ENCODE measurements at places on chromosomes 7 and 10.

DNA sequence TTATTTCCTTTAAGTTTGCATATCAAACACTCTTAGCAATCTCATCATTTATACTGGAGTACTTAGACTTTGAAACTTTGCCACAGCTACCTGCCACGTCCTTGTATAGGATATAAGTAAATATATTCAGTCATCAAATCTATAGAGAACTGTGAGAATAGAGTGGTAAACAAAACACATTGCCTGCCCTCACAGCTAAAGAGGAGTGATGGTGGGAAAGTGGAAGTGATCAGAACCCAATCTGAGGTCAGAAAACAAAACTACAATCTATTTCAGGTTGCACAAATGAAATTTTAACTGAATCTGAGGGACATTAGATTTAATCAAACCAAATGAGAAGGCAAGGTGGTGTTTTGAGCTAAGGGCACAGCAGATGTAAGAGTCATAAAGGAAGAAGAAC is 74.8 kb downstream of the ZEB1 start:
- no peak for DNase-seq

- DNase-seq, result no peak
Observed at GRCh38 chr10:129277841-129278240, 189.2 kb upstream of the MGMT start.

DNA sequence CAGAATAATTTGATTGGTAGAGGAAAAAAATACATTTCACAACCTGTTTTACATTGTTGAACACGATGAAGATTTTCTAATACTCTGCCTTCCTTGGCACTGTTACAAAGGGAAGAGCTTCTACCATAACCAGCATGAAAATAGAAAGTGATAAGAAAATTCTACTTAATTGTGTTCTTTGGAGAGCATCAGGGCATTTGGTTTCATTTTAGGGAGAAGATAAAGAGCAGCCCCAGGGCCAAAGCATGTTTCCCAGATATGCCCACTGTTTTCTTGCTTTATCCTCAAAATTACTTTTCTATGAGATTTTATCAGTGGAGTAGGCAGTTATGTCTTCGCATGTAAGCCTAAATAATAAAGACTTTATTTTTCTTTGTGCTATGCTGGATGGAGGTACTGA is 9.5 kb downstream of the CHRM2 start:
- DNase-seq, result no peak

DNA sequence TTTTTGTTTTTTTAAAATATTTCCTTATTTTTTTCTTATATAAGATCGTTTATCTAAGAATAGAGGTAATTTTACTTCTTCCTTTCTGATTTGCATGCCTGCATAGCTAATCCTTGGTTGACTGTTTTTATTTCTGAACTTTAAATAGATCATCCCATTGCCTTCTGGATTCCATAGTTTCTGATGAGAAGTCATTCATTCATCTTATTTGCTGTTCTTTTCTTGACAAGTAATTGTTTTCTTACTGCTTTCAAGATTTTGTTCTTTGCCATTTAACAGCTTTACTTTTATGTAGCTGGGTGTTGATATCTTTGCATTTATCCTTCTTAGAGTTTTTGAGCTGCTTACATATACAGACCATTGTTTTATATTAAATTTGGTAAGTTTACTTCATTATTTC is 437.9 kb downstream of the SDK1 start:
- no peak for DNase-seq

- DNase-seq, result no peak
Observed at GRCh38 chr7:80054356-80054755, 80.3 kb upstream of the GNAI1 start.

DNA sequence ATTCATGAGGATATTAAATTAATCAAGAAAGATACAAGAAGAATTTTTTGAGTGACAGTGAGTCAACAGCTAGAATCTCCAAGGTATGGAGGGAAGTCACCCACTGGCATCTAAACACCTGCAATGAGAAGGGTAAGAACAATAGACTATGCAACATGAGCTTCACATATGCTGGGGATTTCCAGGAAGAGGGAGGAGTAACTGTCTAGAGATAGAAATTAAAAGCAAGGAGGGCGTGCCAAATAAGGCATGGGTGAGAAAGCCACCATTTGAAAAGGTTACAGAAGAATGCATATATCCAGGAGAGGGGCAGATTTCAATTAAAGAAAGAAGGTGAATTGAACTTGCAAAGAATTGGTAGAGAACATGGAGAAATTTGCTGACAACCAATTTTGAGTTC is 365.7 kb downstream of the GPR37 start:
- no peak for DNase-seq

DNA sequence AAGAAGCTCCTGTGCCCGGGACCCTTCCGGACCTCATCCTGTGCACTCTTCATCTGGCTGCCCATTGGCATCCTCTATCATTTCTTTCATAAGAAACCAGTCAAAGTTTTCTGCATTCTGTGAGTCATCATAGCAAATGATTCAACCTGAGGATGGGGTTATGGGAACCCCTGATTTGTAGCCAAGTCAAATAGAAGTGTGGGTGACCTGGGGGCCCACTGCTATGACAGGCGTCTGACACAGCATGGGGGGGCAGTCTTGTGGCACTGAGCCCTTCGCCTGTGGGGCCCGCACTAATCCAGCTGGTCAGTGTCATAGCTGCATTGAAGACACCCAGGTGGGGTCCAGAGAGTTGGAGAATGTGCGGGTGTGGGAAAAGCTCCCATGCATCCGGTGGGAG is 230.4 kb downstream of the USP6NL start:
- DNase-seq, result no peak

DNA sequence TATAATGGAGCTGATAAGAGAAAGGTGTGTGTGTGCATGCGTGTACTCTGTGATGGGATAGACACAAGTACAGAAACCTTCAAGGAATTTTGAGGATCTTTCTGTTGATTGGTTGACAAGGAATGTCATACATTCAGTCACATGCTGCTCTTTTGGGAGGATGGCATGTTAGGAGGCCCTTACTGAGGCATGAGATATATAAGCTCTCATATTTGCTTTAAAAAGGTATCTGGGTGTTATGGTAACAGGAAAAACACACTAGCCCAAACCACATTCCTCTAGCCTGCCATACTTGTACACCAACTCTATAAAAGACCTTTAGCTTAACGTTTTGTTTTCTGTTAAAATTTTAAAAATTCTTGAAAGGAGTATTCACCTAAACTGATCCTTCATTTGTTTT is 72.5 kb upstream of the EGFR start:
- no peak for DNase-seq

DNA sequence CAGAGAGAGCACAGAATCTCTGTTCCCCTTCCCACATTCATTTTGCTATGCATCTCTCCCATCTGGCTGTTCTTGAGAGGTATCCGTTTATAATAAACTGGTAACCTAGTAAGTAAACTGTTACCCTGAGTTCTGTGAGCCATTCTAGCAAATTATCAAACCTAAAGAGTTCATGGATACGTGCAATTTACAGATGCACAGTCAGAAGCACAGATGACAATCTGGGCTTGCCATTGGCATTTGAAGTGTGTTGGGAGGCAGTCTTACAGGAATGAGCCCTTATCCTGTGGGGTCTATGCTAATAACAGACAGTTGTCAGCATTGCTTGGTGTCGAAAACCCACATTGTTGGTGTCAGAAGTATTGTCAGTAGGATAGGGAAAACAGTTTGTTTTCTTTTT is 151.8 kb downstream of the CFTR start:
- no peak for DNase-seq

DNA sequence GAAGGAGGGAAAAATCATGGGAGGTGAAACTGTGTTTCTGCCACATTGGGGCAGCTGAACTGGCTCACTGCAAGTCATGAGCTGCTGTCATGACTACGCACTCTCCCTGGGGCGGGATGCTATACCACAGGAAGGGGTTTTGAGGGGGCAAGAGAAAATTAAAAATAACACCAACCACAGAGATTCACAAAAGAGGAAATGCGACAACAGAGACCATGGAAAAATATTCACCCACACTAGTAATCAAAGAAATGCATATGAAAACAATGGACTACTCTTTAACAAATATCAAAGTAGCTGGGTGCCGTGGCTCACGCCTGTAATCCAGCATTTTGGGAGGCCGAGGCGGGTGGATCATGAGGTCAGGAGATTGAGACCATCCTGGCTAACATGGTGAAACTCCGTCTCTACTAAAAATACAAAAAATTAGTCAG is 65.2 kb upstream of the TM9SF3 start:
- DNase-seq, result no peak

GRCh38 chr10:122213766-122214165 is 57.3 kb upstream of the BTBD16 start:
- no peak for DNase-seq

- DNase-seq, result no peak
Observed at GRCh38 chr10:130159192-130159794, 23.1 kb downstream of the GLRX3 start.

DNA sequence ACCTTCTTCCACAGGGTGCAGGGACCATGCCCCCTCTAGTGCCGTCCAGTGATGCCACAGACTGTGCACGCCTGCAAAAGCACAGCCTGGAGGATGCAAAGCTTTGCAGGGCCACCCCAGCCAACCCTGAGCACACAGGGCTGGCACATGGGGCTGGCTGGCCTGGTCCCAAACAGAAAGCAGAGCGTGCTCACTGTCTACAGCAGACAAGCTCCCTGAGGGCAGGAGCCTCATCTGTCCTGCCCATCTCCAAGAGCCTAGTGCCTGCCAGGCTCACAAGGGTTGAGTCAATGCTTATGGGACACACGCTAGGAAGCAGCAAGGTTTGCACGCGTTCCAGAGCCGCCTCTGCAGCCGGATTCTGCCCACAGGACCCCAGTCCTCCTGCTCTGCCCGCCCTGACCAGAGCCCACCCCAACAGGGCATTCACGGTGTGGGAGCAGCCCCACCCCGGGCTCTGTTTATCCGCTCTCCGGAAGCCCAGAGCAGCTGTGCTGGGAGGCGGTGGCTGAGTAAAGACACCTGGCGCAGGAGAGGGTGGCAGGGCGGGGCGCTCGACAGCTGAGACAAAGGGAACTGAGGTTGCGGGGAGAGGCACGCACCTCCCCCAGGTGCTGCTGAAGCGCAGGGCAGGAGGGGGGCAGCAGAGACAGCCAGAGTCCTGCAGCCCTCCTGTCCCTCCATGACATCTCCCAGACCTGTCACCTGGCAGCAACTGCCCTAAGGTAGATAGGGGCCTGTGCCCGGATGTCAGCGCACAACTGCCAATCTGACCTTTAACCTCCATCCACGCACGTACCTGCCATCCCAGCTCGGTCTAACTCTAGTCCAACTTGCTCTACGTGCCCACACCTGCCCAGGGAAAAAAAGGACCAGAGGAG is 4.3 kb downstream of the KCNH2 start:
- no peak for DNase-seq

DNA sequence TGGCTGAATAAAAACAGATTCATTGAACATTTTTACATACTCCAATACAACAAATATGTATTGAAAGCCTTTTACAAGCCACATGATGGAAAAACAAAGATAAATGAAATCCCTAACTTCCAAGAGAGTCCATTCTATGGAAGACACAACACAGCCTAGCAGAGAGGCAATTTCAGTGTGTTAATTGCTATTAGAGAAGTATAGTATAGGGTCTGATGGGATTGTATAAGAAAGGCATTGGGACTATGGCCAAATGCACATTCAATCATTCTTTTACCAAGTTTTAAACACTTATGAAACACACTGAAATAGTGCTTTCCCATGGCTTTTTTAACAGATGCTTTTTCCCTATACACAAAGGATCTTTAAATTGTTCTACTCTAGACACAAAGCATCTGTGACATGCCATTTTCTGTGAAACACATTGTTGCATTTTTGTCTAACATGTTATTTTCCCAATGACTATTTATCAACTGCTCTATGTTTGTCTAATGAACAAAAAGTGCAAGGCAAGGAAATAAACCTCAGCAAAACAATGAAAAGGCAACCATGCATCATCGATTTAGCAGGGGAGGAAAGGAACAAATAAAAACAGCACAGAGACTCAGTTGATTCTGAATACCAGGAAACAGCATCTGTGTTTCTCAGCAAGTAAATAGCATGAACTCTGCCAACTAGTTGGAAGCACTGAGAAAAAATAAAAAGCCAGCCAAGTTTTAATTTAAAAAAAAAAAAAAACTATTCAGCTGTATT is 42.4 kb upstream of the PHYHIPL start:
- no peak for DNase-seq

DNA sequence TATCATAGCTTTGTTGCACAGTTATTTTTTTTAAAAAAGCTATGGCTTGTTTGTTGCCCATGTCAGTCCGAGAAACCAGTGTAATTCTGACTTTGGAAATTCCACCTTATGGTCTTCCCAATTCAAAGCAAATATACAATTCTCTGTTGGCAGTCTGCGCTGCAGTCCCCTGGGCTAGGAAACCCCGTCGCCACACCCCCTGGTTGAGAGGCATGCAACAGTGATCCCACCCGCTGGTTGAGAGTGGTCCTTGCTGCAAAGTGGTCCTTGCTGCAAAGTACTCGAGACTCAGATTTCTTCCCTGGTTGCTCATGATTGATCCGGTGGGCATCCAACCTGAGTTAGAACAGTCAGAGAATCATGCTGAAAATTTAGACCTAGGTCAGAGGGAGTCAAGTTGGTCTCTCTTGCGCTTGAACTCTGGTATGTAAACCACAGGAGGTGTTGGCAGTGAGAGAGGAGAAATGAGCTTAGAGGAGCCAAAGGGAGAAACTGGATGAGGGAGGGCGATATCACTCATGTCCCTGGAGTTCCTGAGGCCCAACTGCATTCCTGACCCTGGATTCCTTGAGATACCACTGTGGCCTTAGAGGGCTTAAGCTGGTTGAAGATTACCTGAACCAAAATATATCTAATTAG is 45.0 kb upstream of the STK17A start:
- no peak for DNase-seq

All from cerebellar nuclear complex (tissue), 1 donor.